ENCODE measurements at places on chromosomes 7 and 10.

- no peak for DNase-seq
Observed at GRCh38 chr10:124663766-124664360, 80.3 kb downstream of the FAM53B start.

DNA sequence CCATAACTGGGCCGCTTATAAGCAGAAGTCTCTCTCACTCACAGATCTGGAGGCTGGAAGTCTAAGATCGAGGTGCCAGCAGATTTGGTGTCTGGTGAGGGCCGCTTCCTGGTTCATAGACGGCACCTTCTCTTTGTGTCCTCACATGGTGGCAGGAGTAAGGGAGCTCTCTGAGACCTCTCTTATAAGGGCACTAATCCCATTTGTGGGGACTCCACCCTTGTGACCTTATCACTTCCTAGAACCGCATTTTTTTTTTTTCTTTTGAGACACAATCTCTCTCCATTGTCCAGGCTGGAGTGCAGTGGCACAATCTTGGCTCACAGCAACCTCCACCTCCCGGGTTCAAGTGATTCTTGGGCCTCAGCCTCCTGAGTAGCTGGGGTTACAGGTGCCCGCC is 8.1 kb downstream of the FBH1 start:
- no peak for DNase-seq

DNA sequence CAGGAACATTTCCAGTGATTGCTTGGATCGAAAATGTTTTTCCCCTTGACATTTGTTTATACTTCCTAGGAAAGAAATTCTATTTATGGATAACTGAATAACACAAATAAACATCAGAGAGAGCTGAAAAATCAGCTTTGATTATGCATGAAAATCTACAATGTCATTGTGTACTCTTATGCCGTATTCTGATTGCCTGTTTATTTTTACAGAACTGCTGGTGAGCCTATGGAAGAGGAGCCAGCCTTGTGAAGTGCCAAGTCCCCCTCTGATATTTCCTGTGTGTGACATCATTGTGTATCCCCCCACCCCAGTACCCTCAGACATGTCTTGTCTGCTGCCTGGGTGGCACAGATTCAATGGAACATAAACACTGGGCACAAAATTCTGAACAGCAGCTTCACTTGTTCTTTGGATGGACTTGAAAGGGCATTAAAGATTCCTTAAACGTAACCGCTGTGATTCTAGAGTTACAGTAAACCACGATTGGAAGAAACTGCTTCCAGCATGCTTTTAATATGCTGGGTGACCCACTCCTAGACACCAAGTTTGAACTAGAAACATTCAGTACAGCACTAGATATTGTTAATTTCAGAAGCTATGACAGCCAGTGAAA is 121.5 kb downstream of the TWIST1 start:
- DNase-seq, result no peak

GRCh38 chr10:102715880-102716279 is 1.4 kb downstream of the SFXN2 start:
- no peak for DNase-seq

- DNase-seq, result peak; percentile 80
Observed at GRCh38 chr10:11209830-11210181, 192.1 kb downstream of the CELF2 start.

DNA sequence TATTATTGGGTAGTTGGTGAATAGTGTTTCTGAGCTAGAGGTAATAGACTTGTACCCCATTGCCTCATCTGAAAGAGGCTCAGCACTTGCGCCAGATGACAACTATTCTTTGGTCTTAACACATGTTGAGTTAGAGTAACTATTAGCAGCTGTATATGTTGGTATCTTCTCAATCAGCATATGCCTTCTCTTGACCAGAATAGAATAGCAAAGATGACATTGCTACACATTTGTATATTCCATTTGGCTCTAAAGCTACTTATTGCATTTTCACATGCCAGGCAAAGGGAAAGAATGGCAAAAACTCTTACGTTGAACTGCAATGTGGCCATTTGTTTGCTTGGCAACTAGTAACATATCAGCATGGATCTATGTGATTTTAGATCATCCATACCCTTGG is 173.8 kb upstream of the AGR3 start:
- no peak for DNase-seq

- DNase-seq, result no peak
Observed at GRCh38 chr10:102670065-102670670, 25.9 kb downstream of the TRIM8 start.

Data from GM12865 (cell line).